GM13977 (cell line): ENCODE measurements at places on chromosomes 4 and X.

- DNase-seq = no peak
Observed at GRCh38 chr4:169060391-169061091, 50.5 kb upstream of the CBR4 start.

GRCh38 chr4:110543577-110543976, 67.6 kb downstream of the ENPEP start:
- no peak for DNase-seq

GRCh38 chrX:72025236-72025770, 106.4 kb downstream of the RTL5 start:
- DNase-seq = no peak

DNA sequence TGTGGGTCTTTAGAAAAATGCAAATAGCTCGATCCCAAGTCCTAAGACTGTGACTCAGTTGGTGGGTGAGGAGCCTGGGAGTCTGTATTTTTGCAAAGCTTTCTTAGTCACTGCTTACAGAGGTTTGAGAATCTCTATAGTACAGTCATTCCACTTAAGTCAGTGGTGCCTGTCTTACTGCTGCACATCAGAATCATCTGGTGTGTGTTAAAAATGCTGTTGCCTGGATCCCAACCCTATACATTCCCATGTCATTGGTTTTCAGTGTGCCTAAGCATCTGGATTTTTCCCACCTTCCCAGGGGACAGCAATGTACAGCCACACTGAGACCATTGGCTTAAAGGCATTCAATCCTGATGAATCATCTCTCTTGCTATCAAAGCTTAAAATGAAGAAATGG, 21.0 kb upstream of the GEMIN8 start:
- DNase-seq = no peak

- DNase-seq = no peak
Observed at GRCh38 chr4:22190855-22191254, 242.3 kb upstream of the KCNIP4 start.

DNA sequence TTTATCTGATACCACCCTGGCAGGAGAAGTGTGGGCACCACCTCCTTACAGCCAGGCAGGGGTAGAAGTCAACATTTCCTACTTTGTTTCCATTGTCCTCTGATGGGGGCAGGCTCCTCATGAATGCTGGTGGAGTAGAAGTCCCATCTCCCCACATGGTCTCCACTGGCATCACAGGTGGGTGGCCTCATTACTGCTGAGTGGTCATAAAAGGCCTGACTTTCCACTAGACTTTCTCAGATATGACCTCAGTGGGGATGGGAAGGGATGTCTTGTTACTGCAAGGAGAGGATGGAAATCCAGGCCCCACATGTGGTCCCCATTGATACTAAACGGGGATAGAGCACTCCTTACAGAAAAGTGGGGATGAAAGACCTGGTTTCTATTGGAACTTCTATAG, 18.6 kb upstream of the BMP2K start:
- no peak for DNase-seq

GRCh38 chr4:21203416-21203815, 503.2 kb downstream of the PACRGL start:
- DNase-seq = no peak

DNA sequence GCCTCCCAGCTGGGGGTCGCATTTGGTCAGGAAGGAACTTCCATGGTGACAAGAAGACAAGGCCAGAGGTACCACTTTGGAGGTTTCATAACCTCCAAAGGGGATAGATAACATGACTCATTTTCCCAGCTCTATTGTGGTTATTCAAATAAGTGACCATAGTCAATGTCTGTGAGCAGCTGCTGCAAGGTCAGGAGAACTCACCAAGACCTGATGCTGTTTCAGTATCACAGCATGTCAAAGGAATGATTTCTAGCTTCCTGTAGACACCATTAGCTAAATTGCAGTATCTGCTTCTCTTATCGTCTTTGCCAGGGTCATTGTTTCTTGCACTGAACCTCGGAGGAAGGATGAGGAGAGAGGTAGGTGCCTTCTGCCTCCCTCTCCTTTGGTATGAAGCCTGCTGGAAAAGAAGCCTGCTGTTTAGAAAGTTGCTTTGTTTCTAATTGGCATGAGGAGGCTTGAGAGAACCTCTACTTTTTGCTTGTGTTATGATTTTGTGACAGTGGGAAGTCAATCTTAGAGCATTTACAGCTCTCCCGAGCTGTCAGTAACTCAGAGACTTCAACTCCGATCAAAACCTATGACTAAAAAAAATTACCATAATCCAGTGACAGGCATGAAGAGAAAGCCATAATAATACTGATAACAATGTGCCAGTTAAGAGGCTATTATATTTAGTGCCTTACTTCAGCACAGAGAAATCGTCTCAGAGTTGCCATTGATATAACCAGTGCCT, 38.0 kb upstream of the GATB start:
- DNase-seq = peak; percentile 25

DNA sequence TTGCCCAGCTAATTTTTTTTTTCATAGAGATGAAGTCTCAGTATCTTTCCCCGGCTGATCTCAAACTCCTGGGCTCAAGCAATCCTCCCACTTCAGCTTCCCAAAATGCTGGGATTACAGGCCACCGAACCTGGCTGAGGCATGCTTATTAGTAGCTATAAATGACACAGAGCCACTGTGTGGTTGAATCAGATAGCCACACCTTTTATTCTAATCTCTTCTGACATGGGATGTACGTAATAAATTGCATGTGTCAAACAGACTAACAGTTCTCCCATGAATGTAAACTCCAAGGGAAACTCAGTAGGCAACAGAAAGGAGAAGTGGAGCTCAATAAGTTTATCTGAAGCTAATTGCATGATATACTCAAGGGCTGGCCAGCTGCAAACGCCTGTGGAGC, 139.8 kb upstream of the VCX3A start:
- no peak for DNase-seq

DNA sequence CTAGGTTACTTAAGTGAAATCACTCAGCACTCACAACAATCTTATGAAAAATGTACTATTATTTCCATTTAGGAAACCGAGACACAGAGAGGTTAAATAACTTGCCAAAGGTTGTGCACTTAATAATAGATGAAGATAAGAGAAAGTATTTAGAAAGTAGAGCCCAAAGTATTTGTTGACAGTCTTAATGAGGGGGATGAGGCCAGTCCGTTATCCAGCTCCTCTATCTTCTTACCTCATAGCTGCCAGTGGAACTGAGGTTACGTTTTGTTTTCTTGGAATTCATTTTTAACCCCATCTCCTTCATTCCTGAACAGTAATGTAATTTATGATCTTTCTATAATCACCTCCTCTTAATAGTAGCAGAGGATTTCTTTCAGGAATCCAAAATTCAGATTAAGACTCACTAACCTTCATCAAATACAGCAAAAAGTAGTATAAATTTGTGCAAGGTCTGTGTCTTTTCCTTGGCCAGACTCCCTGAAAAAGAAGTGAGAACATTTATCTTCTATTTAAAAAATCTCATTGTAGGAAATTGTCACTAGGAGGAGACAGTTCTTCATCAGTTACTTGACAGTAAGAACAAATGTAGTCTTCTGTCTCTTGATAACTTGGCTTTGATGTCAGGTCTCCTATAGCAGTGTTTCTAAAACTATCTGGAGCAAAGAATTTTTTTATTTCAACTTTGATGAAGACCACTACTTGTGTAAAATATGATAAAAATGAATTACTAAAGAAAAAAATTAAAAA, 35.5 kb downstream of the F8 start:
- DNase-seq = no peak
